ENCODE measurements at places on chromosomes 4 and X.

DNA sequence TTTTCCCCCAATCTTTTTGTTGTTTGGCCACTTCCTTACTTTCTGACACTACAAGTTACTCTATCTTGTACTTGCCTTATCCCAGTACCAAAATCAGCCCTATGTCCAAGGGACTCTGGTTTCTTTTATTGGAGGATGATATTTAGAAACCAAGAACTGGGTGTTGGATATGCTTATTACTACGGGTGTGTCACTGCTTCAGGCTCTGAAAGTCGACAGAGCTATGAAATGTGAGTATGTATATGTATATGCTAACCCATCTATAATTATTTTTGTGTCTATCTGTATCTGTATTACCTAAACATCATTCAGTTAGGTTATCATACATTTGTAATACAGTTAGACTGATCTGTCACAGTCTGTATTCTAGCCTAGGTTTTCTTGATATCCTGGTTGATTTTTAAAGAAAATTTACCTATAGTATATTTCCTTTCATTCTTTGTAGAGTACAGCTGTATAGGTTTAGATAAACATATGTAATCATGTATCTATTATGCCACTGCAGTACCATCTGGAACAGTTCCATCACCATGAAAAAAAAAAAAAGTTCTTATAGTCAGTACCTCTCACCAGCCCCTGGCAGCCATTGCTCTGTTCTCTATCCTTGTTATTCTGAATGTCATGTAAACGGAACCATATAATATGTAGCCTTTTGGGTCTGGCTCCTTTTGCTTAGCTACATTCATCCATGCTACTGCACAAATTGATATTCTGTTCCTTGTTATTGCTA lies 18.1 kb downstream of the SEC24B start:
- no peak for DNase-seq

- DNase-seq = no peak
Observed at GRCh38 chr4:4499438-4500123, 42.3 kb downstream of the STX18 start.

DNA sequence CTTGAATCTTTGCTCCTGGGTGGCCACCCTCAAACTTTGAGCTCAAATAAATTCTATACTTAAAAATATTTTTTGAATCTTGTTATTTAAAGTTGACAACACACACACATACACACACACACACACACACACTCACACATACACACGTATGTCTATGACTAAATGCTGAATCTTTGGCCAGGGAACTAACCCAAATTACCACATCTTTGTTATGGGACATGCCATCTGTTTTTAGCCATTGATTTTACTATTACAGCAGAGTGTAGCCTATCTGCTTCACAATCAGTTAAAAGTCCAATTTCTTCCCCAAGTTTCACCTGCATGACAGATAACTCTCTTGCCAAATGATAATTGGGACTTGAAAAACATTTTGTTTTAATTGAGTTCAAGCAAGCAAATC lies 45.0 kb upstream of the USP46 start:
- DNase-seq = no peak

- DNase-seq = no peak
Observed at GRCh38 chrX:111040377-111041017, 55.5 kb upstream of the PAK3 start.

DNA sequence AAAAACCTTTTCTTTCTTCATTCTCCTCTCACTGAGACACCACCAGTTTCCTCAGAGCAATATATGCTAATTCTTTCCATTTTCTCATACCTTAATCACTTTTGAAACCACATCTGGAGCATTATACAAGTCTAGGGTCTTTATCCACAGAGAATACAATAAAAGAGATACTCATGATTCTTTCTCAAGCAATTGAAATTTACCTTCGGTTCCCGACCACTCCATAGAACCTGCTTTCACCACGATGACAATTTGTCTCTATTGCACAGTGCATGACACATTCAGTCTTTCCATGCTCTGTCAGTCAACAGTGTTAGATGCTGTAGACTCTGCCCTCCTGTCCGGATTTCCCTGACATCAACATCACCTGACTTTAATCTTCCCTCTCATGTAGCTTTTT lies 409.3 kb upstream of the NWD2 start:
- no peak for DNase-seq

DNA sequence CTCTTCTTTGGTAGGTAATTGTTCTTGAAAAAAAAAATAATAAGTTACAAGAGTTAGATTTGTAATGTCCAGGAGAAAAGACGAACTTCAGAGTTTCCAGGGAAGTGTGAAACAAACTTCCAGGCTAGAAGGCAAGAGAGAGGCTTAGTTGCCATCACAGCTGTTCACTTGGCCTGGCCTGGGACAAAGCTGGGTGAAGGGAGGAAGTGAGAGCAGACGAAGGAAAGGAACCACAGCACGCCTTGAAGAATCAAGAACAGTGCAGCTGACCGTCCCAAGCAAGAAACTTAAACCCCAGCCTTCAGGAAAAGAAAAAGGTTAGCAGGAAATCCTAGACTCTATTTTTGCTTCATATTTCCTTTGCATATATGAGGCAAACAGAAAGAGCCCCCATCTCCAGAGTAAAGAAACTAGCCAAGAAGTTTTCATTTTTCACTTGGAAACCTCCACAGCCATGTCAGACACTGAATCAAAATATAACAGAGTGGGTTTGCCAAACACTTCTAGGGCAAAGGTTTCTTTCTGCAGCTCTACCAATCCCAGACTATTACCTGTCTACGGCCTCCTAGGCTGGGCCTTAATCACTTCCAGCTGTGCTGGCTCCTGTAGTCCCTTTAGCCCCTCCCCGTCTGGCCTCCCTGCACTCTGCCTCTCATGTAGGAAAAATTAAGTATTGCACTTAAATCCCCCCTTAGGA lies 209.6 kb downstream of the SPATA18 start:
- no peak for DNase-seq

DNA sequence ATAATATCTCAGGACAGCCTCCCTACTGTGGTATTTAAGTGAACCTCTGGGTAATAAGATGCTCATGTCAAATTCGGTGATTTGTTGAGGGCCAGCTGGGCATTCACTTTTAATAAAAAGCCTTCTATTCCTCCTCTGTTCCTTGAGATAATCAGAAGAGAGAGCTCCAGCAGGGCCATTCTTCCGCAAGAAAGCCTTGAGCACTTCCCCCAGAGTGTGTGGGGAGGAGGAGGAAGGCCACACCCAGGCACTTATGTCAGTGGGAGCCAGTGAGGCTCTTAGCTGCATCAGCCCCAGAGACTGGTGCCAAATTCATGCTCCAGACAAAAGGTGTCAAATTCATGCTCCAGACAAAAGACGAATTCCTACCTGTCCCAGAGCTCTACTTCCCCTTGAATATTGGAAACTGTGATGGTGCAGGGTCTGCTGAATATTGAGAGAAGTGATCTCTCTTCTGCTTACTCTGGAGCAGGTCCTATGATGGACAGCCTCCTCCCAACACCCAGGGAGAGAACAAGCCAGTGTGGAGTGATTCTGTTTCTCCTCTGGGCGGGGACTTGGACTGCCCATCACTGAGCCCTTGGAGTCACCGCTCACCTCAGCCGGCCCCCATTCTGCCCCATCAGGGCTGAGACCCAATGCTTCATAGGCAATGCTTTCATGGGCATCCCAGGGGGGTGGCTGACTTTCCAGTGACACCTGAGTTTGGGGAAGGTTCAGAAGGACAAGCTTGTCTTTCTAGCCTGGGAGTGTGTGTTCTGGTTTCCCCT lies 68.1 kb downstream of the FHDC1 start:
- no peak for DNase-seq

DNA sequence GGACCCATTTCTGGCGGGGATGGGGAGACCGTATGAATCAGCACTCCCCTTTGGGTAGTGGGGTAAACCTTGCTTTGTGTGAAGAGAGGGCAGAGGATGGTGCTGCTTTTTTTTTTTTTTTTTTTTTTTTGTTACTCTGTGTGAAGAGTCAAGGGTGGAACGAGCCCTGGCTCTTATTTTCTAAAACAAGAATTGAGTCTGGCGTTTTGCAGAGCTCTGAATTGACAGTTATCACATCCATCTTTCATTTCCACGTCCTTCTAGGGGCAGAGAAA lies 1.2 kb downstream of the SLAIN2 start:
- no peak for DNase-seq

GRCh38 chr4:123298261-123298660 lies 98.3 kb upstream of the SPRY1 start:
- DNase-seq = no peak

DNA sequence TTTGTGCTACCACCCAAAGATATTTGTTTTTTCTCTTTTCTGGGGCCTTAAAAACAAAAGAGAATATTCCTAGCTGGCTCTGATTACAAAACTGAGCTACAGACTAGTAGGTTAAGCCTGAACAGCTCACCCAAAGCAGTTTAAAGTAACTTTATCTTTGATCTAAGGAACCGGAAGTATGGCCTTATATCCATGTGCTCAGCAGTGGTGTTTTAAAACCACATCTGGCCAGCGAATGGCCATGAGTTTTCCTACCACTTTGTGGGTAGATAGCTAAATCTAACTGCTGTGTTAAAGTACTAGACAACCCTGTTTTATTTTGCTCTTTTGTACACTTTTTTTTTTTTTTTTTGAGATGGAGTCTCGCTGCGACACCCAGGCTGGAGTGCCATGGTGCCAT lies 24.6 kb downstream of the ADGRG4 start:
- DNase-seq = no peak

- no peak for DNase-seq
Observed at GRCh38 chr4:95522682-95523530, 25.9 kb downstream of the UNC5C start.

DNA sequence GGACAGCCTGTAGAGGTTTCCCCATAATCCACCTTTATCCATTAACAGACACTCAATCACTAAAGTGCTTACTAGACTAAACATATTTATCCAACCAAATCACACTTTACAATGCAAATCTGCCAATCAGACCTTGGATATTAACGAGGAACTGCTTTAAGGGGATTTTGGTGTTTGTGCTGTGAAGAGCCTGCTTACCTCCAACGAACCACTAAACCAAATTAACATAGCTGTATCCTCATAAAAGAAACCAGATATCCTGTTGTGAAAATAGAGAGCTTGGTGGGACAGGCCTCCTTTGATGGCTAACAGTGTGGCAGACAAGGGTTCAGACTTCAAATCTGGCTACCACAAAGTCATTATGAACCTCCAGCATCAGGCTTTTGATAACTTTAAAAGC lies 252.6 kb upstream of the HAND2 start:
- DNase-seq = no peak

DNA sequence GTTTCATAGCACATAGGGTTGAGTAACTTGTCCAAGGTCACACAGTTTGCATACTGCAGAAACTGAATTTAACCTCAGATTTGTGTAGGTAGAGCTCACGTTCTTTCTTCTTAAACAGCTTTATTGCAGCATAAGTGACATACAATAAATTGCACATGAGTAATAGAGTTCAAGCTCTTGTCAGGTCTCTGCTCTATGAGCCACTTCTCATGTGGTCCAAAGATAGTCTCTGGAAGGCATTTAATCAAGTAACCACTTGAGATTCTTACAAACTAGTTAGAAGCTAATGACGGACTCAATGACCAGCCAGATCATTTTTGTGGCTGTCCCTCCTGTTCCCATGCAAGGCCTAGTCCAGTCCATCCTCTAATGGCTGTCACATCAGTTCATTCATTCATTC lies 68.9 kb downstream of the MAOB start:
- no peak for DNase-seq

GRCh38 chr4:132333724-132334047 lies 815.4 kb upstream of the PCDH10 start:
- no peak for DNase-seq

- DNase-seq = no peak
Observed at GRCh38 chr4:100257567-100257966, 67.3 kb upstream of the DDIT4L start.

- no peak for DNase-seq
Observed at GRCh38 chr4:40144716-40145115, 52.1 kb upstream of the RHOH start.

DNA sequence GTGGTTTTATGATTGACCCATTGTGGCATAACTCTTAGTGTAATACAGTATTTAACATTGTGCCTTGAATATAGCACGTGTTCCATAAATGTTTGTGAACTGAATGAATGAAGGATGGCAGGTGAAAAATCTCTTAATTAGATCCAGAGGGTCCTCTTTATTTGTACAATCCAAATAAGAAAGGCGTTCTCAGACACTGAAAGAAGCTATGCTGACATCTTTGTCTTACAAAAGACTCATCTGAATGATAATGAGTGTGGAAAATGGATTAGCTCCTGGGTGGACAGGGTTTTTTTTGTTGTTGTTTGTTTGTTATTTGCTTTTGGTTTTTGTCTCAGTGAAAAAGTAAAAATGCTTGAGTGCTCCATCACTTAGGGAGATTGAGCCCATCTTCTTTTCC lies 62.7 kb downstream of the NEUROG2 start:
- DNase-seq = no peak

DNA sequence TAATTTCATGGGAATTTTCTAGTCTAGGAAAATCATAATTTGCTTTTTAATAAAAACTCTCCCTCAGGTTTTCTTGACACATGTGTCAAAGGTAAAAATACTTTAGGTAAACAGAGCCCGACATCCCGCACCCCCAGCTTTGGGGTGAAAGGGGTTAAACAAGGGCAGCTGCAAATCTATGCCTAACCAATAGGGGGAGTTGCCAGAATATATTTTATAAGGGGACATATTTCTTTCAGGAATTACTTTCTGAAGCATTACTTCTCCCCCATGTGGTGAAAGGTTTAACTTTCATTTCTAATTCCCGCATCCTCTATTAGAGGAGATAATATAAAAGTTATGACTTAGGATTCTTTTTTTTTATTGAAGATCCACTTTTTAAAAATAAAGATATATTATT lies 53.9 kb upstream of the HEPH start:
- DNase-seq = no peak

DNA sequence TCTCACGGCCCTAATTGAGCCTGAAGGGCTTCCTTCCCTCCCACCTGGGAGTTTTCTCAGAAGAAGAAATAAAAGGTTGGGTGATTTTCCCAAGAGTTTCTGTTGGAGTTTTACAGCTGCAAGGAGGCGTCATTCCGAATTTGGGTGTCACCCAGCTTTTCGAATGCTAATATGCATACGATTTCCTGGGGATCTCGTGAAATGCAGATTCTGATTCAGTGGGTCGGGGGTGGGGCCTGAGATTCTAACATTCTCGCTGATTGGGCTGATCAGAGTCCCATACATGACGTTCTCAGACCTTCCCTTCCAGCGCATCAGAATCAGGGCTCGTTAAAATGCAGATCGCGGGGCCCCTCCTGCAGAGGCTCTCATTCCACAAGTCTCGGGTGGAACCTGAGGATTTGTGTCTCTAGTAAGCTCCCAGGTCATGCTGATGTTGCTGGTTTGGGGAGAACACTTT lies 125.8 kb upstream of the STX18 start:
- DNase-seq = no peak

- no peak for DNase-seq
Observed at GRCh38 chrX:13487731-13488505, 81.5 kb upstream of the EGFL6 start.

- no peak for DNase-seq
Observed at GRCh38 chr4:743463-744211, 38.0 kb downstream of the PCGF3 start.

- no peak for DNase-seq
Observed at GRCh38 chrX:9957743-9958142, 9.4 kb upstream of the CLDN34 start.

- no peak for DNase-seq
Observed at GRCh38 chrX:108121291-108121690, 29.7 kb downstream of the ATG4A start.

GRCh38 chrX:130108647-130109428 lies 1.5 kb downstream of the ELF4 start:
- DNase-seq = no peak

GRCh38 chr4:132614682-132615081 lies 534.4 kb upstream of the PCDH10 start:
- no peak for DNase-seq

Data from vagina (tissue), 2 donors.